ENCODE measurements at places on chromosomes 2 and 18.

DNA sequence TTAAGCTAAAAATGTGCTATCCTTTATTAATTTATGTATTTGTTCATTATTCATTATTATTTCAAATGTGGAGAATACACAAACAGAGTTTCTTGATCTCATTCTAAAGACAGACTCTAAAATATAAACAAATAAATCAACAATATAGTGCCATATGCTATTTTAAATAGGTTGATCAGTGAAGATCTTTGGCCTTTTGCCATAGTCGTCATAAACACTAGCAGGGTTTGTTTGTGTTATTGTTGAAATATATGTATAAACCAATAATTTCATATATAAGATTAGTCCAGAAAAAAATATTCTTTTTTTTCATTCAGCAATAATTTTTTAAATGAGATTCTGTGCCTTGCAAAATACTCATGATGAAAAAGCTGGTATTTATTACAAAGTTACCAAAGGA is 62.1 kb upstream of the KYNU start:
- no peak for DNase-seq

- DNase-seq, result no peak
Measured at GRCh38 chr18:43278355-43278754, 1.1 kb upstream of the SYT4 start.

GRCh38 chr2:239326831-239327535 is 73.8 kb downstream of the HDAC4 start:
- peak; percentile 52 for DNase-seq

DNA sequence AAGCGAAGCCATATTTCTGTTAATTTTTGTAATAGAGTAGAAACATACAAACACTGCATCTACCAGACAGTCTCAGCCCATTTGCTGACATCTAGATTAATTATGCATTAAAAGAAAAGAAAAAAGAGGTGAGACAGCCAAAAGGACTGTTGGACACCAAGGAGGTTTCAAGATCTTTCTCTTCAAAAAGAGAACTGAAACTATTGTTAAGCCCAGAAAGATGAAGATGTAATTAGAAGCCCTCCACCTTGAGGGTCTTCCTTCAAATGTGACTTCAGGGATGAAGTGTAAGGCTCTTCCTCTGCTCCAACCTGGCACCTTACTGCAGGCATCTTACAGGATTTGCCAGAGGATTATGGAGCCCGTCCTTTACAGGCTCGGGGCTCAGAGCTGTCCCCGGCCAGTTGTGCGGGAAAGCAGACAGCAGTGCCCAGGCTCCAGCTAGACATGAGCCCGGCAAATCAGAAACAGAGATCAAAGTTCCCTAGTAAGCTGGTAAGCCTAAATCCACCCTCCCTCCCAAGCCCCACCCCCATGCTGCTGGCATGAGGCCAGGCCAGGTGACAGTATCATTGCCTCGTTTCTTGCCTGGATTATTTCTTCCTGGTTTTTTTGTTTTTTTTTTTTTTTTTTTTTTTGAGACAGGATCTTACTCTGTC is 38.9 kb downstream of the ADI1 start:
- DNase-seq, result no peak

DNA sequence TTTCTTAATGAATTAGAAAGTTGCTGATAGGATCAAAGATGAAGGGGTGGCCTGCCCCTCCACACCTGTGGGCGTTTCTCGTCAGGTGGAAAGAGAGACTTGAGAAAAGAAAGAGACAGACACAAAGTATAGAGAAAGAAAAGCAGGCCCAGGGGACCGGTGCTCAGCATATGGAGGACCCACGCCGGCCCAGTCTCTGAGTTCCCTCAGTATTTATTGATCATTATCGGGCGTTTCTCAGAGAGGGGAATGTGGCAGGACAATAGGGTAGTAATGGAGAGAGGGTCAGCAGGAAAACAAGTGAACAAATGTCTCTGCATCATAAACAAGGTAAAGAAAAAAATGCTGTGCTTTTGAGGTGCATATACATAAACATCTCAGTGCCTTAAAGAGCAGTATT is 144.3 kb downstream of the CCDC102B start:
- DNase-seq, result no peak

DNA sequence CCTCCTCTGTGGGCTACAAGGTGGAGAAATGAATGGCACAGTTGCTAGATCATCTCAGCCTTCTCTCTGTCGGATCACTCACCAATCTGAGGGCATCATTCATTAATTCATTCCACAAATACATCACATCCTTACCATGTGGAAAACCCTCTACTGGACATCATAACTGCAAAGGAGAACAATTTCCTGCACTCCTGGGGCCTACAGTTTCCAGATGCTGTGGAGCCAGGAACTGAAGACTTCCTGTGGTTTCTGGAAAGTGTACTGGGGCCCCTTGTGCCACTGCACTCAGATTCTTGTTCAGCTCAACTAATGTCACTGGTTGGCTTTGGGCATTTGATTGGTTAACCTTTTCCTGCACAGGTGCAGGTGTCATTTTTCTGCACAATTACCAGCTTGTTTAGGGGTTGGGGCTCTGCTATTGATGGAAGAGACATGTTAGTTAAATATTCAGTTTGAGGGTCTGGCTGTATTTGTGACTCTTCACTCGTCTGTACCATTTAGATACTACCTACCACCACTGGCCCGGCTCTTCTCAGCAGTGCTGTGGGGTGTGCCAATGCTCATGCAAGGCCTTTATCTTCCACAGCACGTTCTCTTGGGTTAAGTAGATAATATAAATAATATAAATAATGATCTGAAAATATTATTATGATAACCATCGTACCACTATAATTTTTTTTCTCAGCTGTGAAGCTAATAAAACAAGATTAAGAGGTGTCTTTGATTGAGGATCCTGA is 427.3 kb downstream of the TSN start:
- DNase-seq, result no peak

All from CD8-positive, alpha-beta memory T cell (primary cell).